ENCODE measurements at places on chromosomes 12 and 14.

DNA sequence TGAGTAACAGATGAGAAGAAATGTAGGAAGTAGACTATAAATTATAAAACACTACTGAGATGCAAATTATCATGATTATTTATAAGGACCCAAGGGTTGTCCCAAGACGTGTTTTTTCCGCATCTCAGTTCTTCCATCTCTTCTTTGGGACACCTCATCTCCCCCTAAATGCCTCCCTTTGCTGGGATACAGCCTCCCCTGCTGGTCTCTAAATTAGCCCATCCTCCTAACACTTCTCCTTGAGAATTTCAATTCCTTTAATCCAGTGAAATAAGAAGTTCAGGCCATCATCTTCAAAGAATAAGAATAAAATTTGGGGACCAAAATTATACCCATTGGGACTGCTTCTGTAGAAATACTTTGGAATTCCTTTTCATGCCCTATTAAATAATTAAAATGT lies 667.0 kb downstream of the BCL11B start:
- DNase-seq, result no peak

- DNase-seq, result no peak
Measured at GRCh38 chr12:119692997-119693396, 25.1 kb downstream of the PRKAB1 start.

- DNase-seq, result no peak
Measured at GRCh38 chr14:69356903-69357543, 41.1 kb downstream of the ERH start.

- no peak for DNase-seq
Measured at GRCh38 chr12:132106921-132107320, 37.2 kb downstream of the DDX51 start.

GRCh38 chr12:75341873-75342272 lies 7.4 kb downstream of the GLIPR1L1 start:
- DNase-seq, result no peak

Data from activated T-cell treated with anti-CD3 and anti-CD28 coated beads for 48 hours (primary cell).